ENCODE measurements at places on chromosomes 12 and 14.

DNA sequence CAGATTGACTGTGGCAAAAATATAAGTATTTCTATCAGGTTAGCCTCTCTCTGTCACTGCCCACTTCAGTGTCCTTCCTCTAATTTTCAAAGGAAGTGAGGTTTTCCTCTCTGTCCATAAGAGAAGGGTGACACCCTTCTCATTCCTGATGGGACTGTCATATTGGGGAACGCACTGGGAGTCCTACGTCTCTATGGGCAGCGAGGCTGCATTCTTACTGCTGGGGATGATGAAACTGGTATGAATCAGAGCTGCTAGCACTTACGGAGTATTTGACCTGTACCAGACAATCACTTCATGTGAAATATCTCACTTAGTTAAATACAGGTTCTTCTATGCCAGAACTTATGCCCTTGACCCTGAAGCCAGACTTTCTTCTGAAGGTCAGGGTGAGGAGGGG, 436.3 kb downstream of the DPF3 start:
- H3K4me1 ChIP-seq: no peaks in the 10 kb centered on the region
- no peak for DNase-seq
- H3K27ac ChIP-seq: no peak overlapping the region

- peaks cover 6% of the 10 kb centered on the region for H3K36me3 ChIP-seq
- H3K27me3 ChIP-seq: no peaks in the 10 kb centered on the region
- H3K4me3 ChIP-seq: no peak overlapping the region
These were observed 156.6 kb downstream of the RPAP3 start for GRCh38 chr12:47549258-47549657.

DNA sequence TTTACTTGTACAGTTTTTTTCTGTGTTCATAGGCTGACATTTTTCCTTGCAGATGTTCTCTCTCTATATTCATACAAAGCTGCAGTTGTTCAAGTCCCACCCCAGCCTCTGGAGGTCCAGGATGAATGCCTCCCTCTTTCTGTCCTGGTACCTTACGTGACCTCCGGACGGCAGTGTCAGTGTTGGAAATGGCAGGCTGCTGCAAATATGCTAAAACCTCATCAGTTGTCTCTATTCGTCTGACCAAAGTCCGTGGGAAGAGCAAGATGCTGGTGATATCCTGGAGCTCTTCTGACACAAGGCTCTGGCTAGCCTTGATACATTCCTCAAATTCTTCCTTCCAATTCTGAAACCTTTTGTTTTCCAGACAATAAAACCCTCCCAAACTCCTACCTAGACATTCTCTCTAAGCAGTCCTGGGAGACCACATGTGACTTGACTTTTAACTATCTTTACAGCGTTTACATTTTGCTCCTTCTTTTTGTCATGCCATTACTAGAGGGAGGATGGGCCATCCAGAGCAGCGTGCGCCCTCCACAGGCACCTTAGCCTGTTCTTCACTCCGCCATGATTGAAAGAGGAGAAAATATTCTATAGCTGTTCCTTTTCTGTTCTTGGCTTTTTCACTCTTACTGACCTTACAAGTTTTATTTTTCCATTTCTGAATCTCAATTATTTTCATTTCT, 143.6 kb downstream of the RGS6 start:
- DNase-seq: peak; percentile 46
- H3K4me3 ChIP-seq: no peak overlapping the region
- no peaks in the 10 kb centered on the region for H3K27me3 ChIP-seq
- H3K27ac ChIP-seq: peak overlapping the region; percentile 58
- peaks cover 2% of the 10 kb centered on the region for H3K4me1 ChIP-seq

DNA sequence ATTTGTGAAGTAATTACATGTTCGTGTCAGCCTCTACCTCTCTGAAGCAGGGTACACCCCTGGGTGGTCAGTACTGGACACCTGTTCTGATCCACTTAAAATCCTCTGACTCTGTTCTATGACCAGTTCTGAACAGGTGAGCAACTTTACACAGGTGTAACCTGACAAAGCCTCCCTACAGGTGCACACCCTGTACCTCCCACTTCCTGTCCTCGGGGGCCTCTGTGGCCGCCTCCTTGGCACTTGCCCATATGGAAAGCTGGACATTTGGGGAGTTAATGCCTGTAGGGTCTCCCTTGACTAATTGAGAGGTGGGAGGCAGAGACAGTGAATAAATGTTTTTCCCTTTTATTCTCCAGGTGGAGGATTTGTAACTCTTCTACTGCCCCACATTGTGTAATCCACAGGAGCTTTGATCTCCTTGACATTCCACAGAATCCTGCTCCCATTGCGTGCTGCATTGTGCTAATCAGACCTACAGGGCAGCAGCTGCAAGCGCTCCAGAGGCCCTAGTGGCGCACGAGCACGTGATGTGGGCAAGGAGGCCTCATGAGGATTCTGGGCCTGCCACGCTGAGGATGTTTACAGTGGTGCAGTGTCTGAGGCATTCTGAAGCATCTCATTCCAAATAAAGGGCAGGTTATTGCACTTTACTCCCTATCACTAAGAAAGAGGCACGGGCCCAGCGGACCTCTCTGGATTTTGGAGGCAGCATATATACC, 45.8 kb upstream of the BATF start:
- peaks cover 3% of the 10 kb centered on the region for H3K4me1 ChIP-seq
- peaks cover 6% of the 10 kb centered on the region for H3K36me3 ChIP-seq
- DNase-seq: peak; percentile 54
- H3K4me3 ChIP-seq: no peak overlapping the region

- H3K27ac ChIP-seq: no peak overlapping the region
- no peaks in the 10 kb centered on the region for H3K27me3 ChIP-seq
- DNase-seq: peak; percentile 67
- H3K36me3 ChIP-seq: 0 out of 3 replicates have a peak, but pooled peaks cover 2% of the 10 kb centered on the region
These were observed 927 bp upstream of the LRP6 start for GRCh38 chr12:12267742-12268200.

DNA sequence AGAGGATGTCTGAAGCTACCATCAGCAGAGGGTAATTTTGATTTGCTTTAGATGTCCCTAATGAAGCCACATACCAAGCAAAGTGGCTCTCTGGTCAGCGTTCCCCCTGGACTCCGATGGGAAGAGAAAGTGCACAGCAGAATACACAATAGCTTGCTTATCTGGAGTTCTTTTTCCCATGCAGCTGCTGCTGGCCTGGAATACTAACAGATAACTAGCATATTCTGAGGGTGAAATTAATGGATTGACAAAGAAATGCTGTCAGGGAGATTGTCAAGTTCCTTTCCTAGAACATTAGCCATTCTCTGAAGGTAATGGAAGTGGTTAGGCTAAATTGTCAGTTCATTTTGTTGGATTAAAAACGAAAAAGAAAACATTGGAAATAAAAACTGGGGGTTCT, 391.3 kb downstream of the FLRT2 start:
- H3K27ac ChIP-seq: no peak overlapping the region
- no peaks in the 10 kb centered on the region for H3K4me1 ChIP-seq
- H3K36me3 ChIP-seq: no peaks in the 10 kb centered on the region
- no peak overlapping the region for H3K4me3 ChIP-seq

DNA sequence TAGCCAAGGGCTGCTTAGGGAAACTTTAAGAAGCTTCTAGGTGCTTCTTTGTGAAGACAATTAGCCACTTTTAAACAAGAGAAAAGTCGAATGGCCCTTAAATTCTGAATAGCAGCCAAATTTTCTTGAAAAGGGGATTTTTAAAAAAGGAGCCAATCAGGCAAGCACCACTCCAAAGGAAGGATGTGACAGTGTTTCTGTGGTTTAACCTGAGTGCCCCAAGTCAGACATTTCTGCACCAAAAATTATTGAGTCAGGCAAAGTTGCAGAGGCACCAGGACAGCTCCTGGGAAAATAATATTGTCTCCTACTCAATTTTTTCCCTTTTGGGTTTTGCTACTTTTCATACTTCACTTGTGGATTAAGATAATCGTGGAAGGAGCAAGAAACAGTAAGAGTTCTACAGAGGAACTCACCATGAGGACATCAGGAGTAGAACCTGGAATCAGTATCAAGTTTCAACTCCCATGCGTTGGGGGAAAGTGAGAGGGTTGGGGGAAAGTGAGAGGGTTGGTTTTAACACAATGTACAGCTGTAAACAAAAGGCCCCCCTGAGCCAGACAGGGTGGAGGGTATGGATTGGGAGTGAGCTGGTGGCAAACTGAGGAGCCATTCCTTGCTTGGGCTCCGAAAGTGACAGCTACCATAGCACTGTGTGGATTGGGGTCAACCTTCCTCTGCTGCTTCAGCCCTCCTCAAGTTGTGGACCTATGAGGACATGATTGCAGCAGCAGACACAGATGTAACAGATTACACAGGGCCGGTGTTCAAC, 90.8 kb downstream of the SLC38A1 start:
- no peak for DNase-seq
- H3K36me3 ChIP-seq: no peaks in the 10 kb centered on the region
- no peaks in the 10 kb centered on the region for H3K4me1 ChIP-seq

GRCh38 chr14:95092723-95093122, 64.6 kb downstream of the DICER1 start:
- H3K27me3 ChIP-seq: no peaks in the 10 kb centered on the region
- H3K27ac ChIP-seq: no peak overlapping the region
- no peak overlapping the region for H3K4me3 ChIP-seq
- no peaks in the 10 kb centered on the region for H3K4me1 ChIP-seq
- H3K36me3 ChIP-seq: peaks cover 21% of the 10 kb centered on the region
- no peak for DNase-seq

DNA sequence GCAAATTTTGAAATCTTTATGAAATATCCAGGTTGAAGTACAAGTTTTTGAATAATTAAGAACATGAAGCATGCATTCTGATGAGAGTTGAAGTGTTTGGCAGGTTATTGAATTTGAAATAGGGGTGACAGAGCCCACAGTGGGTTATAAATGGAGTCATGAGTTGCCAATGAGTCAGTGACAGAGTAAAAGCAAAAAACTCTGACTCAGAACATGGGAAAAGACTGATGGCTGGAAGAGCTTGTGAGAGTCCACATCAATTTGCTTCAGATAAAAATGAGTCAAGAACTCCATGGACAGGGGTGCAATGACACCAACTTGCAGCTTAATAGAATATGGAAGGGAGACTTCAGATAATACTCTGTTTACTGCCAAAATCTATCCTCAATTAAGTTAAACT, 105.3 kb downstream of the SLC6A15 start:
- no peak overlapping the region for H3K4me3 ChIP-seq
- H3K27ac ChIP-seq: no peak overlapping the region
- peaks cover 3% of the 10 kb centered on the region for H3K4me1 ChIP-seq
- no peaks in the 10 kb centered on the region for H3K36me3 ChIP-seq

All from H9 (cell line).